ENCODE measurements at places on chromosomes 2 and 18.

DNA sequence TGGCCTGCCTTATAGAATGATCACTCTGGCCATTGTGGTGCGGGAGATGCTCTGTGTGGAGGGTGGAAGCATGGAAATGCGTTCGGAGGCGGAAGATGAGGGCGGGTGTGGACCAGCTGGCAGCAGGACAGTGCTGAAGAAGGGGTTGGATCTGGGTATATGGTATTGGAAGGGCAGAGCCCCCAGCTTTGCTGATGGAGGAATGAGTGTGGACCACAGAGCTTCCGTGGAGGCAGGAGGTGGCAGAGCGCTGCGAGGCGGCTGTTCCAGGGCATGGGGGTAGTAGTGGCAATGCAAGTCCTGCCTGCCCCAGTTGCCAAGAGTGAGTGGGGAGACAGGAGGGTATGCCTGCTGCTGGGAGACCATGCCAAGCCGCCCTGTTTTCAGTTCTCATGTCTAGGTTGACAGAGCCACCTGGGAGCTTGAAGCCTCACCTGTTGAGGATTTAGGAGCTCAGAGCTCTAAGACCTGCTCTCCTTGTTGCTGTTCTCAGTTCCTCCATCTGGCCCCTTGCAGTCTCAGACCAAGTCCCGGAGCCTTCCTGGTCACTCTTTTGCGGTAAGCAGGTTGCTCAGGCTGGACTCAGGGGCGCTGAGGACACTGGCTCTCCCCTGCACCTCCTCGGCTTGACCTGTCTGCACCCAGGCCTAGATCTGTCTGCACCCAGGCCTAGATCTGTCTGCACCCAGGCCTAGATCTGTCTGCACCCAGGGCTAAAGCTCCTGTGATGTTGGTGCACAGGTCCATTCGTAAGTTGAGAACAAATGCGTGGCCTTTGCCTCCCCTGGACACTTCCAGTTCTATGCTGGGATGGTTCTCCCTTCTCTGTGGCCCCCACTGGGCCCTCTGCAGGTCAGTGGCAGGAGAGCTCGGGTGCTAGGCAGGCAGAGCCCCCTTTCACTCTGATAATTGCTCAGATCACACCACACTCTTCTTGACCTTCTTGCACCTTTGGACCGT is 290.5 kb upstream of the HS6ST1 start:
- DNase-seq: no peak

DNA sequence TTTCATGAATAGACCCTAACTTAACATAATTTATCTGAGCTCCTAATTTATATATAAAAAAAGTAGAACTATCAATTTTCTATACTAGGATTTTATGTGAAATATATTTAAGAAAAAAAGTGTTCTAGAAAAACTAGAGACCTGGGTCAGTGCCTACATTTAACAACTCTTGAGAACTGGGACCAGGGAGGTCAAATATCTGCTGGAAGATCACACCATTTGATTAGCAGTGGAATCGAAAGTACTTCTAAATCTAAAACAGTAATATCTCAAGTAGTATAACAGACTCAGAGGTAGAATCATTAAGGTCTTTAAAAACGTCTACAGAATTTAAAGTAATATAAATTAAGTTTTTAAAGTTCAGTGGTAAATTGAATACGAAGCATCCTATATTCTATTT is 34.6 kb downstream of the PPP3R1 start:
- DNase-seq: no peak

DNA sequence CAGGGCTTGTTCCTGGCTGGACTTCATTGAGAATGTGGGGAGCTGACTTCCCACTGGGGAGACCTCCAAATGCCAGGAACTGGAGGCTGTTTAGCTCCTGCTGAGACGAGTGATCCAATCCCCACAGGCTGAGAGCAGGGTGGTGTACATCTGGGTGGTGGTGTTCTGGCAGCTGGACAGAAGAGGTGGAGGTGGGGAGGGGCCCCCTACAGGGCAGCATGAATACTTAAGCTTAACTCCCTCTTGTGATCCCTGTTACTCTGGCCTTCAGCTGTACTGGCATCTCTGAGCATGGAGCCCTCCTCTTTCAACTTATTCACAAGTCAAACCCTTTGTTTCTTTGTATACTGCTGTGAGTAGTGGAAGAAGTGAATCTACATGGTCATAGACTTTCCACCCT is 167.8 kb upstream of the LYPD1 start:
- DNase-seq: no peak

- DNase-seq: no peak
These were observed 72.8 kb downstream of the TNS1 start for GRCh38 chr2:217929757-217930707.

DNA sequence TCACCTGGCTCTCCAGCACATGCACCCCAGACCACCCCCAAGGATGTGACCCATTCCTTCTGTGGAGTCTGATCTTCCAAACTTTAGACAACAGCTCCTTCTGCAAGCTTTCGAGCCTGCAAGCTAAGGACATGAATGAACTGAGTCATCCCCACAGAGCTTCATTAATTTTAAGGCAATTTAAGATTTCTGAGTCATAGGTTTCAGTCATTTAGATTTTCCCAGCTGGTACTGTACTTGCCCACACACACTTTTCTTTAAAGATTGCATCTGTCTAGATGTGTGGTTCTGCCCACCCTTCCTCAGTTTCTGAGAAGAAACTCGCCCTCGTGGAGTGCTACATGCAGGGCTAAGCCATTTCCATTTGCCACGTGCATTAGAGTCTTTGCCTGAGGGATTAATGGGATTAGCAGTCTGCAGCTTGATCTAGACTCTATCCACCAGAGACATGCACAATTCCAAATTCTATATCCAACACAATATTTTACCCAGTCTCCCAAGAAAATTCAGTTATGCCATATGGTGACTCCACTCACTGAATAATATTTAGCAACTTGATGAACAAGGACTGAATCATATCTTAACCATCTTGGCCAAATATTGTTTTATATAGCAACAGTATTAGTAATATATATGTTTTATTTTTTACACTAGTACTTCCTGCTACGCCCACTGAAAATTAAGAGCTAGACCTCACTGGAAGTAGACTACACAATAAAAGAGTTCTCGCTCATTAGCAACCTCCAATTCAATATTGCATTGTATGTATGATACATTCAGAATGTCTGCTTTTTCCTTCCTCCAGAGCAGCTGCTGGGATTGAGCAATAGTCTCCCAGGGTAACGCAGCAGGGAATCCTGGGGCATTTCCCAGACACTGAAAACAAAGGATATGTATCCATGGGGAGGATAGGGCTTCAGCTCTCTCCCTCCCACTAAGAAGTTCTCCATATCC is 14.3 kb upstream of the TRIB2 start:
- no peak for DNase-seq

DNA sequence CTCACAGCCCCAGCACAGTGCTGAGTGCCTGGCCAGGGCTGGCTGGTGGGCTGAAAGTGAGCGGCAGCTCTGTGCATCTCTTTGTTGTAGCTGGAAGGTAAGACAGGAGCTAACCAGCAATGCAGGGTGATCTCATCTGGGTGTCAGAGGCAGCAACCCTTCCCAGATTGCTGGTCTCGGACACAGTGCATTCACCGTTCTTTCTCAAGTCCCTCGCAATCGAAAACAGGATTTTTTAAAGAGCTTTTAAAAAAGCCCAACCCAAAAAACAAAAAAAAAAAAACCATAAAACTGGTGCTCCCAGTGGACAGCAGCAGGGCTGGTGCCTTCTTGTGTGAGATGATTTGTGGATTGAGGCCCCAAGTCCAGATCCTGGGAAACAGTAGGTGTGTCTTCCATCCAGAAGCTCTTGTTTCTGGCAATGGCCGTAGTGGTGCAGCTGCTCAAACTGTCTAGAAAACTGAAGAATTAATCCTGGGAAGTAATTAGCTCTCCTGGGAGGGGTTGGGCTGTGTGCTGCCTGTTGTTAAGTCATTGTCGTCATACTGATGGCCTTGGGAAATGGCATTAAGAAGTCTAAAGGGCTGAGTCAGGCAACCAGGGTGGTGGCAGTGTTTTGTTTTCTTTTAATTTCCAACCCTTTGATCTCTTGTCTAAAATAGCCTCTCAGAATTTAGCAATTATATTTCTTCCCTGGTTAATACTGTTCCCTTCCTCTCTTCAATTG is 156.7 kb downstream of the KLHL29 start:
- no peak for DNase-seq

- DNase-seq: no peak
These were observed 4.8 kb downstream of the SSB start for GRCh38 chr2:169803480-169803879.

Data from CD8-positive, alpha-beta T cell (primary cell).